ENCODE measurements at places on chromosomes 5 and 9.

DNA sequence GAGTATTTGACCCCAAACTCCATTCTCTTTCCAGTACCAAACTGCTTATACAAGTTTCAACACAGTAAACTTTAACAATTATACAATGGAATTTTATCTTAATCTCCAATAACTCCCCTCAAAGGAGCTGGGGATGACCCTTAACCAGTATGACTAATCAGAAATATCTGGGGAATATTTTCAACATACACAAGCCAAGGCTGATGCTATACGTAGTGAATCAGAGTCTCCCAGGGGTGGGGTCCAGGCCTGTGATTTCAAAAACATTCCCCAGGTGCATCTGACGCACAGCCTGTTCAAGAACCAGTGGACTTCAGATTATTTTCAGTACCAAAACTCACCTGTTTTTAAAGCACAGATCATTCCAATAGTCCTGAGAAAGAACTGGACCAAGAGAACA is 11.8 kb upstream of the SEMA5A start:
- DNase-seq = no peak

- no peak for DNase-seq
Observed at GRCh38 chr9:79555474-79556089, 16.2 kb upstream of the TLE4 start.

DNA sequence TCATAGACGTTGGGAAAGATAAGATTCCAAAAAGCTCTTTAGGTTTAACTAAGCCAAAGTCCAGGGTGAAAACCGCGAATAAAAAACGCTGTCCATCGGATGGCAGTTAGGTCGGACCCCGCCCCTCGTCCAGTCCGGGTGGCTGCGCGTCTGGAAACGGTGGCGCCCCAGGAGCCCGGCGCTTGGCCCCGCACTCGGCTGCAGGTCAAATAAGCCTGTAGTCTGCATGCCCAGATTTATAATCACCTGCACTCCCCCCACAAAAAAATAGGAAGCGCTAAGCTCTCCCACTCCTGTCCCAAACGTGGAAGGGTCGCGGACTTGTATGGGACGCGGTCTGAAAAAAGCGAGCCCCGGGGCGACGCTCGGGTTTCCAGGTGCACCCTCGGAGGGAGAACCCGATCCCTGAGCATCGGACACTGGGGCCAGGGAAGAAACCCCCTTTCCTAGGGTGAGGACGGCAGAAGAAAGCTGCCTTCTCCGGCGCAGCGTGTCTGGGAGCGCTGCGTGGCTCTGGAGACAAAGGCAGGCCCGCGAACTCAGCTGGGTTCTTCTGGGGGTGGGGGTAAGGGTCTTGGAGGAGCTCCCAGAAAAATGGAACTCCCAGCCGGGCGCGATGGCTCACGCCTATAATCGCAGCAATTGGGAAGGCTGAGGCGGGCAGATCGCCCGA is 923 bp upstream of the ZBTB5 start:
- no peak for DNase-seq

GRCh38 chr5:139381837-139382761 is 998 bp downstream of the SLC23A1 start:
- no peak for DNase-seq

DNA sequence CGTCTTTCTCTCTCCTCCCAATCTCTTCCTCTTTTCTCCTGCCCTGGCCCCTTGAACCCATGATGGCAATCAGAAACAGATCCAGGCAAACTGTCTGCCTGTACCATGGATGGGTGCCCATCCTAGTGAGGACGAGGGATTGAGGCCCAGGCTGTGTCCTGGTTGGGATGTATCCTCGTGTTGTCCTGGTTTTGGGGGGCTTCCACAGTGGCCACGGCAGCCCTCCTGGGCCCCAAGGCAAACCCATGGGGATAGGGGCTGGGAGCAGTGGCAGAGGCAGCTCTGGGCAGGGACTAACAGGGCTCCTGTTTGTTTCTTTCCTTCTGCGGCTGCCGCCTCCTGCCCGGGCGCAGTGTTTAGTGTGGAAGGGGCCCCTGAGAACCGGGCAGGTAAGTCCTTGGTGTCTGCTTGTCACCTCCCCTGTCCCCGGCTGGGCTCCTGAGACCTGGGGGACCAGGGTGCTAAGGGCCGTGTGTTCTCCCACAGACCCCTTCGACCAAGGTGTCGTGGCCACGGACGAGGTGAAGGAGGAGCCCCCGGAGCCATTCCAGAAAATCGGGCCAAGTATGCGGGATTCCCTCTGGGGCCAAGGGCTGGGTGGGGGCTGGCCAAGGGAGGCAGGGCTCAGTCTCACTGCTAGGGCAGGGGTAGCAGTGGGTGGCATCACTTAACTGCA is 70.0 kb downstream of the AMBP start:
- DNase-seq = no peak

DNA sequence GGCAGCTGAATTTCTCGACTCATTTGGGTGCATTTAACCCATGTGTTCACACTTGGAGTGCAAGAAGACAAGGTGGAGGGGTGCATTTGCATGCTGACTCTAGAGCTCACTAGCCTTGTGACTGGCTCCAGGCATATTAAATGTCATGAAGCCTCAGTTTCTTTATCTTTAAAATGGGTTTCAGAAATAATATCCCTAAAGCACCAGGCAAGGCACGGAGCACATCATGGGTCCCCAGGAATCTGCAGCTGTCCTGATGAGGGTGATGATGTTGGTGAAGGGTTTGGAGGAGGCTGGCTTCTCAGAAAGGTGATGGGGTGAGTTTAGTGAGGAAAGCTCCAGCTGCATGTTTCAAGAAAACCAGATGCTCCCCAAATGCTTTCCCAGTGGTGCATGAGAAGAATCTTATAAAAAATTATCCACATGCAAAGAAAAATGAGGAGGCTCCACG is 14.8 kb downstream of the STC2 start:
- DNase-seq = no peak

Data from cortex of kidney (tissue), 1 donor.